Sciatic nerve (tissue), 2 donors: ENCODE measurements at places on chromosomes 13 and 19.

DNA sequence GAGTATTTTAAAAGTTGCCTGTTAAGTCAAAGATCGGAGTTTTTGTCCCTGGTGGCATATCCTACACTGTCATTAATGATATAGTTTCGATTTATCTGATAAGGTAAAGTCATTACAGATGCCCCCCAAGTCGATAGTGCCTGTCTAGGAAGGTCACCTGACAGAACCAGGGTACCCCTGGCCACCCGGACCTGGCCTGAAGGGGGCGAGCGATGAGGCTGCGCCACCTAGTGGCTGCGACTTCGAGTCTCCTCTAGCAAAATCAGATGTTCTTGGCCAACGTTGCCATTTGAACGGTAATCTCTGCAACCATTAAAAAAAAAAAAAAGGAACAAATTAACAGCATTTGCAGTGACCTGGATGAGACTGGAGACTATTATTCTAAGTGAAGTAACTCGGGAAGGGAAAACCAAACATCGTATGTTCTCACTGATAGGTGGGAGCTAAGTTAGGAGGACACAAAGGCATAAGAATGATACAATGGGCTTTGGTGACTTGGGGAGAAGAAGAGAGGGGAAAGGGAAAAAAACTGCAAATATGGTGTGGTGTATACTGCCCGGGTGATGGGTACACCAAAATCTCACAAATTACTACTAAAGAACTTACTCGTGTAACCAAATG, 565.1 kb downstream of the LIG4 start:
- DNase-seq = peak; percentile 67

DNA sequence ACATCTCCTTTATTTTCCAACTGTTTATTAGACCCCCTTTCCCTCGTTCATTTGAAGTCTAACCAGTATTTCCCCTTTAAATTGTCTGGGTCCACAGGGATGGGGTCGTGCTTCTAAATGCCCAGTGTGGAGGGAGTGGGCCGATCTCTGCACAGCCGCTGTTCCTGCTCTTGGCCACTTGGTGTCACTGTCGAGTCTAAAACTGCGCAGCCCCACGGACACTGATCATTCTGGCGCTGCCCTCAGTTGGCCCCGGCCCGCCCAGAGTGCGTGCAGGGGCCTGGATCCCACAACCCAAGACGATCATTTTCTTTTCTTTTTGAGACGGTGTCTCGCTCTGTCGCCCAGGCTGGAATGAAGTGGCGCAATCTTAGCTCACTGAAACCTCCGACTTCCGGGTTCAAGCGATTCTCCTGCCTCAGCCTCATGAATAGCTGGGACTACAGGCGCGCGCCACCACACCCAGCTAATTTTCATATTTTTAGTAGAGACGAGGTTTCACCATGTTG, 12.0 kb downstream of the WDR88 start:
- DNase-seq = peak; percentile 78

- DNase-seq = no peak
These were observed 308.3 kb downstream of the DNAJC15 start for GRCh38 chr13:43331672-43332071.

DNA sequence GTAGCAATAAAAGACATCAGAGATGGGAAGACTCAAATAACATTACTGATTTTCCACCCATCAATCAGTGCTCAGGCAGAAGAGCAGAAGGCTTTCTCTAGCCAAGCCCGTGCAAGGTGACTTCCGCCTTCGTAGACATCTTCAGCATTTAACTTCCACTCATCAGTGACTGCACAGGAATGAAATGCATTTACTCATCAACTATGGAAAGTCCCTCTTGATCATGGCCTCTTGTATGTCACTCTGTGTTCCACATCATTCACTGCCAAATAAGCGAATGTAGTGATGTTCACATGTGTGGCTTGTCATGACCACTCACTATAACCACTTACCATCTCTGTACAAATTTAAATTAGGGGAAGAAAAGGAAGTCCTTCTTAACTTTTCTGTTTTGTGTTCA, 49.4 kb downstream of the SACS start:
- DNase-seq = no peak

- no peak for DNase-seq
These were observed 9.0 kb downstream of the LPAR6 start for GRCh38 chr13:48403913-48404312.

- DNase-seq = no peak
These were observed 12.3 kb downstream of the ATP7B start for GRCh38 chr13:51998723-51999509.
